CD4-positive, alpha-beta T cell treated with Interferon gamma for 1 hour (primary cell): ENCODE measurements at places on chromosomes 3 and 15.

DNA sequence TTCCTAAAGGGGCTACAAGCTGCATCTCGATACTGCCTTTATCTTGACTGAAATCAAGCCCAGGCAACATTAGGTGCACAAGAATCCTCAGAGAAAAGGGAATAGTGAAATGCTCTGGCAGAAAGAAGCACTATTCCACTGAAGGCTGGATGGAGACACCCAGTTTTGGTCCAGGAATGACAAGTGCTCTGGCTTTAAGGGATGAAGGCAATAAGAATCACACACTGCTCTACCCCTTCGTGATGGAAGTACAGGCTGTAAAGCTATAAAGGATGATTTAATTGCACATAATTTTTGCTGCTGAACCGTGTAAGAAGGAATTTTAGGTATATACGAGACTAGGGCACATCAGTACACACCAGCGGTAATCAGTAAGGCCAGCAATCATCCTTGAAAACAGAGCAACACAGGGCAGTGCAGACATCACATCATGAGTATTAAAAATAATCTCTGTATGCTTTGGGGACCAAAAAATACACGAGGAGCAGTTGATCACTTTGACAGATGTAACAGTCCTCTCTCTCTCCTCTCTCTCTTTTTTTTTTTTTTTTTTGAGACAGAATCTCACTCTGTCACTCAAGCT is 414.6 kb upstream of the TBL1XR1 start:
- no peak for DNase-seq

- no peak for DNase-seq
Measured at GRCh38 chr15:63065262-63066221, 23.0 kb downstream of the TPM1 start.

GRCh38 chr3:22372292-22373062 is 621.5 kb upstream of the ZNF385D start:
- DNase-seq = no peak

- no peak for DNase-seq
Measured at GRCh38 chr3:114694251-114694650, 400.4 kb downstream of the TIGIT start.

GRCh38 chr3:105512061-105512460 is 145.4 kb downstream of the ALCAM start:
- DNase-seq = no peak

DNA sequence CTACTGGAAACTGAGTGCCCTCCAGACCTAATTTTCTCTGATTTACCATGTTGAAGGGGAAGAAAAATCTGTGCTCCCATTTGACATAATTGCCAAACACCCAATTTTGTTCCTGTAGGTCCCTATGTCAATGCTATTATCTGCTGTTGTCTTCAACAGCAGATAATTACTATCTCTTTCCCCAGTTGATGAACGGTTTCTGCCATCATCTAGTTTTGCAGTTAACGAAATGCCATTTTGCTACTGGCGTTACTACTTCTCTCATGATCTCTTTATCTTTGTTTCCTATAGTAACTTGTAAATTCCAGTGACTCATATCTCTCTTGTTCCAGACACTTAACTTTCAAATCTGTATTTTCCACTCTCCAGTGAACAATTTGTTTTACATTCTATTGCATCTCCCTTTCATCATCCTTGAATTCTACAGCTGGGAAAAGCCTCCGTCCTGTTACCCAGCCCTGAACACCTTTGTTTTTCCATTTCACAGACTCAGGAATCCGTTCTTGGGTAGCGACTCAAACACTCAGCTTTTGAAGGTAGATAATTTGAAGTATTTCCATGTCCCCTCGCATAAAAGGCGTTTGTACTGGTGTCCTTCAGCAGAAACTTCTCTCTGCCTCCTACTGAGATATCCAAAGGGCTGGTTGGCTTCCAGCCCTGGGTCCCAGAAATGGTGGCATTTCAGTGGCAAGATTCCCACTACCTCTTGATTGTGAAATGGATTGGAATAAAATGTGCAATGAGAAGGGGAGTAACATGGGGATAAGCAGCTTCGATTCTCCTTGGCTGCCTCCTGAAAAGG is 111.7 kb downstream of the FOXB1 start:
- no peak for DNase-seq

- DNase-seq = no peak
Measured at GRCh38 chr15:67521783-67522568, 1.0 kb downstream of the C15orf61 start.

DNA sequence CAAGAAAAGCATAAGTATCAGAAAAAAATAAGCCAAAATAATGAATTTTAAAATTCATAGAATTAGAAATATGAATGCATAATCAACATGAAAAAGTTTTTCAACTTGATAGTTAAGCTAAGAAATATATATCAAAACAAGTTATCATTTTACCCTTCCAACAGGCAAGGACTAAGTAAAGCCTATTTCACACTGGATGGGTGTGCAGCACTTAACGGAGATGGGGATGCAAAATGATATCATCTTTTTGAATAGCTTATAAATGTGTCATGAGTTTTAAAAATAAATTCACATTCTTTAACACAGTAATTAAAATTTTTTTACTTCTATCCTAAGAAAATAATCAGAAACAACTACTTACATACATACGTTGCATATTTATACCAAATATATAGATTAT is 20.9 kb downstream of the PIK3R4 start:
- no peak for DNase-seq

DNA sequence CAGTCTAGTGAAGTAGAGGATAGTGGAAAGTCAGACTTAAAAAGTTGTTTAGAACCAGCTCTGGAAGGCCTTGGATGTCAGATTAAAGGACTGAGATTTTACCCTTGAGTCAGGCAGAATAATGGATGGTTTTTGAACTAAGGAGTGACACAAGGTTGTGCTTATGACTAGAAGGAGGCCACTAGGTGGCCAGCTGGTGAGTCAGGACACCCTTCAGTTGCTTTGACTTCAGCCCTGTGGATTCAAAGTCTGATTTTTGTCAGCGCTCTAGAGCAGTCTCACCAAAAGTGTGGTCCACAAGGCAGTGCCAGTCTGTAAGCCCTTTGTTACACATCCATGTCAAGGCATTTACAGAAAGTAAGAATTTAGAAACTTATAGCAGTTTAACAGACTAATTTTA is 3.8 kb upstream of the GABPB1 start:
- peak; percentile 14 for DNase-seq

GRCh38 chr15:68560501-68561113 is 18.2 kb upstream of the CORO2B start:
- no peak for DNase-seq

DNA sequence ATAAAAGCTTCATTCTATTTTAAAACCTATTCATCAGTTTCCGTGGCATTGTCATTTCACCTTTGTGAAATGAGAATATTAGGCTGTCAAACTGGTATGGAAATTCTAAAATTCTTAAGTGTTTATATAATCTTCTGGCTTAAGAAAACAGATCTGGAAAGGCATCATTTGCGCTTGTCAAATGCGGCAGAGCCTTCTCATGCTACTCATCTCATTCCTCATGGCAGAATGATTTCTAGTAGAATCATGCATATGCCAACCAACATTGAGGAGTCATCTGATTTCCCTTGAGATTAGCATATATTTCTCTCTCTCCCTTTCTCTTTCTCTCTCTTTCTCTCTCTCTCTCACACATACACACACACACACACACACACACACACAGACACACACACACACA is 48.8 kb downstream of the STRIT1 start:
- no peak for DNase-seq

GRCh38 chr3:42660131-42660715 is 6.7 kb downstream of the ZBTB47 start:
- DNase-seq = no peak

GRCh38 chr3:129318921-129319320 is 40.3 kb downstream of the HMCES start:
- DNase-seq = no peak

DNA sequence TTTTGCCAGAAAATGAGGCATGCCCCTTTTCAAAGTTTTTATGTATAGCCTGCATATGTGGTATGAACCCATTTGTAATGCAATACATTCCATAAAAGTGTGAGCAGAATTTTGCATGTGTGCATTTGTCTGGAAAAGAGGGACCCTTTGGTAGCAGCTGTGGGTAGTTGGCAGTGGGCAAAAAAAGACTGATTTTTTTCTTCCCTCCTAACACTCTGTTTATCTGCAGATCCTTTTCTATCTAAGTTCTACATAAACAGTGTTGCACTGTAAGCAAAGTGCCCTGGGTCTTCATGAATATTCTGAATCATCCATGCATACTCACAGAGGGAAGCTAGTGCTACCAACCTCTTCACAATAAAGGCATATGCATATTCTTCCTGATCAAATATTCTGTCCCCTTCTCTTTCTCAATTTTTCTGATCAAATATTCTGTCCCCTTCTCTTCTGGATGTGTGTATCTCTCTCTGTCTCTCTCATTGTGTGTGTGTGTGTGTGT is 211.2 kb upstream of the EIF1B start:
- no peak for DNase-seq

GRCh38 chr3:189838291-189838690 is 207.1 kb downstream of the TP63 start:
- no peak for DNase-seq

DNA sequence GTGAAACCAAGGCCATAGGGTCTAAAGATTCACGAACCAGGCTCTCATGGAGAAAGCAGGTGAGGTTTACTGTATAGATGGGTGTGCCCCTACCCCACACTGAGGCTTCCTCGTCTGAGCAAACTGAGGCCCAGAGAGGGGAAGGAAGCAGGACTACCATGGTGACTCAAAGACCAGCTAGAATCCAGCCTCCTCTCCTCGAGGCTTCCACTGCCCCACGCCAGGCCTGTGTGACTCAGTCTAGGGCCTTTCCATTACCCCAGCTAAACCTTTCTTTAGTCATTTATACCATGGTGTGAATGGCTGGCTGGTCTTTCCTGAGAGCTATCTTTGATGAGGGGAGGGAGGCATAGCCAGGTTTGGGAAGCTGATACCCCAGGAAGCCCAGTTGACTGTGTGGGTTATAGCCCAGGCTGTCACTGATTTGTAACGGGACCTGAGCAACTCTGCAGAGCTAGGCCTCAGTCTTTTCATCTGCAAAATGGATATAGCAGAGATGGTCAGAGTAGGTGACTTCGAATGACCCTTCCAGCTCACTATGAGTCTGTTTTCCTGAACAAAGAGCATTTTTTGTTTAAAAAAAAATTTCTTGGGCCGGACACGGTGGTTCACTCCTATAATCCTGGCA is 3.0 kb upstream of the RHO start:
- peak; percentile 54 for DNase-seq

- DNase-seq = no peak
Measured at GRCh38 chr15:66400351-66400774, 13.7 kb downstream of the MAP2K1 start.

DNA sequence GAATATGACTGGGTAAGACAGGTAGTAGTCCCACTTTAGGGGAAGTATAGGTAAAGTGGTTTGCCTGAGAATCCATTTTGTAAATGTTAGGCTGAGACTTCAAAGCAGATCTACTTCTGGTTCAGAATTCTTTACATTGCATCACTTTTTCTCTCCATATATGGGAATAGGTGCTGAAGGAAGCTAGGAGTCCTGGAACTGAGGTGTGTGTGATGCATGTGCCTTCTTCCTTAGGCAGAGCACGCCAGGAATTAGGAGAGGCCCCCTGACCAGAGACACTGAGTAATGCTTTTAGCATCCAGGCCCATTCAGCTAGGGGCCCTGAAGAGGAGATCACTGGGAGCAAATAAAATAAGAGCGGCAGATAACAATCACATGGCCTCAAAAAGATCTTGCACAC is 69.2 kb upstream of the DCP1A start:
- no peak for DNase-seq

DNA sequence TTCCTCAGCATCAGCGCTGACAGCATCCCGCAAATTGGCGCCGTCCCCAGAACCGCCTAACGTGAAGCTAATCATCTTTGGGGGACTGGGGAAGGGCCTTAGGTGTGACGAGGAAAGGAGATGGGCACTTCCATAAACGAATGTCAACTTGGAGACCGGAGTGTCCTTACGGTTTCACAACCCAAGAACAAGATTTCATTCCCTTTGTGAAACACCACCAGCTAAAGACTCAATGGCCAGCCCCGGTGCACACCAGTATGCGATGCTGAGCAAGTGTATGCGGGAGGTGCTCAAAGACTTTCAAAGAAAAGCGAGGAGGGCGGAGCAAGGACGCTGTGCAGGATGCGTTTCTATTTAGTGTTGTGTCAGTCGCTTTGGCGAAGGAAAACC is 759 bp upstream of the TTBK2 start:
- DNase-seq = peak; percentile 23

GRCh38 chr3:14370720-14371572 is 31.5 kb upstream of the SLC6A6 start:
- DNase-seq = no peak

- DNase-seq = no peak
Measured at GRCh38 chr3:123667784-123668183, 82.9 kb upstream of the HACD2 start.

DNA sequence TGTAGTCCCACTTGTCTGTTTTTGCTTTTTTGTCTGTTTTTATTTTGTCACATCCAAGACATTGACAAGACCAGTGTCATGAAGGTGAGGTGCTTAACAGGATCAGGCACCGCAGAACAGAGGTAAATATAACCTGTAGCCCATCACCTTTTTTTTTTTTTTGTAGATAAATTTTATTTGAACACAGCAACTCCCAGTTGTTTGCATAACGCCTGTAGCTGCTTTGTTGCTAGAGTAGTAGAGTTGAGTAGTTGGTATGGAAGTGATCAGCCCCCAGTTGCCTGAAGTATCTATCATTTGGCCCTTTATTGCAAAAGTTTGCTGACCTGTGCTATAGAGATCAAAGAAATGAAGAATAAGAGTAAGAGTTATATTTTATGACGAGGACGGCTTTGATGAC is 135.0 kb downstream of the TCF12 start:
- DNase-seq = no peak

DNA sequence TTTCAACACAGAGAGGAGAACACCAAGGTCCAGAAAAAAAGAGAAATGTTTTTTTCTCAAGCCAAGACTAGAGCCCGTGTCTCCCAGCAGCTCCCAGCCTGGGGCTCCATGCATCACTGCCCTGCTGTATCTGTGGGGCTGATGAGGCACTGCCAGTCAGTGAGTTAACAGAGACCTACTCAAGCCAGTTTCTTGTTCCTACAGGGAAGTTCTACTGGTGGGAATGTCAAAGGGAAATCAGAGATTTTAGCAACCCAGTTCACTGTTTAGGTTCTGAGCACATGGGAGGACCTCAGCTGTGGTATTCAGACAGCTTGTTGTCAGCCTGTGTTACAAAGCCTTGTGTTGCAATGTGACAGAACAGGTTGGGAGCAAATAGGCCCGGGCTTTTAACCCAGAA is 234.3 kb downstream of the TLE3 start:
- DNase-seq = no peak

GRCh38 chr3:173019378-173019777 is 121.7 kb downstream of the SPATA16 start:
- DNase-seq = no peak
